Trophoblast cell (in vitro differentiated cells and primary cell): ENCODE measurements at places on chromosomes 6 and 20.

GRCh38 chr6:87827346-87827745, 125.3 kb upstream of the AKIRIN2 start:
- H3K4me3 ChIP-seq = no peak overlapping the region
- no peaks in the 10 kb centered on the region for H3K4me1 ChIP-seq

GRCh38 chr20:49856904-49857303, 44.3 kb downstream of the SLC9A8 start:
- DNase-seq = no peak
- peaks cover 21% of the 10 kb centered on the region for H3K4me1 ChIP-seq
- H3K4me3 ChIP-seq = no peak overlapping the region
- no peaks in the 10 kb centered on the region for H3K27me3 ChIP-seq
- peaks cover 3% of the 10 kb centered on the region for H3K36me3 ChIP-seq

GRCh38 chr20:44572551-44573500, 9.6 kb upstream of the PKIG start:
- DNase-seq = peak; percentile 95
- H3K4me3 ChIP-seq = no peak overlapping the region
- no peaks in the 10 kb centered on the region for H3K4me1 ChIP-seq
- no peak overlapping the region for H3K27ac ChIP-seq

- H3K27me3 ChIP-seq = no peaks in the 10 kb centered on the region
- H3K4me3 ChIP-seq = no peak overlapping the region
- DNase-seq = no peak
- no peaks in the 10 kb centered on the region for H3K4me1 ChIP-seq
Measured at GRCh38 chr20:48962976-48963771, 41.7 kb downstream of the ARFGEF2 start.

GRCh38 chr6:3252369-3252768, 6.4 kb upstream of the PSMG4 start:
- H3K4me1 ChIP-seq = peaks cover 13% of the 10 kb centered on the region
- H3K36me3 ChIP-seq = no peaks in the 10 kb centered on the region
- H3K4me3 ChIP-seq = no peak overlapping the region
- DNase-seq = peak; percentile 91

GRCh38 chr20:12640251-12640650, 368.5 kb upstream of the SPTLC3 start:
- no peaks in the 10 kb centered on the region for H3K36me3 ChIP-seq
- no peak overlapping the region for H3K27ac ChIP-seq
- DNase-seq = no peak
- H3K4me1 ChIP-seq = no peaks in the 10 kb centered on the region
- H3K4me3 ChIP-seq = no peak overlapping the region
- H3K27me3 ChIP-seq = no peaks in the 10 kb centered on the region

DNA sequence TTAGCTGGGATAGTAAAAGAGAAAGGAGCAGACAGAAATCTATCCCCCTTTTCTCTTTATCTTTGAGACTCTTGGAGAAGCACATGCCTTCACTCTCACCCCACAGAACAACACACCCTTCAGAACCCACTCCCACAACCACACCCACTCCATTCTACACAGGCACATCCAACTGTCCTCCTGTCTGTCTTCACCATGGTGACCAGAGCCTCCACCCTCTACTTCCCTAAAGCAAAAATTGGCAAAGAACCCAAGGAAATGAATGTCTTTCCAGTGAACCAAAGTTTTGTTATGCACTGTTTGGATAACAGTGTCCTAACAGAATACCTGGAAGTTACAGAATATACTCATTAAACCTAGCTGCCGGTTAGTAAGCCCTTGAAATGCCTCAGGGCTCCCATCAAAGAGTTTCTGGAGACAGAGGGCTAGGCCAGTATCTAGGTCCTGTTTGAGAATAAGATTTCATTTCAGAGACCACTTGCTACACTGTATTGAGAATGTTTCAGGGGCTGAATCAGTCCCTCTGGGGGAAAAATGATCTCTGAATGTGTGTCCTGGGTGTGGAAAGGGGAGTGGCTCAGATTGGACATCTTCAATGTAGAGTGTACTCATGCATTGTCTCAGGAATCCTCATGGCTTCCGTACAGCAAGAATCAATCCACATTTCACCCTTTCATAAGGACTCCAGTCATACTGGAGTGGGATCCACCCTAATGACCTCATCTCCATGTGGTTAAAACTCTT, 101.1 kb downstream of the LY86 start:
- no peak overlapping the region for H3K4me3 ChIP-seq

GRCh38 chr20:53900380-53900999, 169.9 kb downstream of the BCAS1 start:
- no peaks in the 10 kb centered on the region for H3K4me1 ChIP-seq
- H3K27ac ChIP-seq = peak overlapping the region; percentile 46
